ENCODE measurements at places on chromosomes 16 and 17. TPM values are rescaled to one million over a fixed set of nuclear protein-coding genes. Genes with fewer than 3 reads are reported as not detected.

DNA sequence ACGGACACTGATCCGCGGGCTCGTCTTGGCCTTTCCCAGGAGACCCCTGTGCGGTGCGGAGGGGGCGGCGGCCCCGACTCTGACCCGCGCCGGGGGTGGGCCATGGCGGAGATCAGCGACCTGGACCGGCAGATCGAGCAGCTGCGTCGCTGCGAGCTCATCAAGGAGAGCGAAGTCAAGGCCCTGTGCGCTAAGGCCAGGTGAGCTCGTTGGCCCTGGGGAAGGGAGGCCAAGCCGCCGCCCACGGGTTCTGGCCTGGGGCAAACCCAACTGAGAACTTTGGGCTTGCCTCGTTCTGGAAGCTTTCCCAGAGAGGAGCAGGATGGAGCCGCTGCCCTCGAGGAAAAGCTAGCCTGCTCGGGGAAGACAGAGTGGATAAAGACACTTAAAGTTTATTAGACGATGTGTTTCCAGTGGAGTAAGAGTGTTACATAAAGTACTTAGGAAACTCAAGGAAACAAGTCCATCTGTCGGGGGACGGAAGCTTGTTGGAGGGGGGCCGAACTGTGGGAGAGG is 540 bp downstream of the PPP4C start:
- DNase-seq = peak; percentile 43

GRCh38 chr16:668519-669171 is 713 bp downstream of the RHOT2 start:
- no peak for DNase-seq

DNA sequence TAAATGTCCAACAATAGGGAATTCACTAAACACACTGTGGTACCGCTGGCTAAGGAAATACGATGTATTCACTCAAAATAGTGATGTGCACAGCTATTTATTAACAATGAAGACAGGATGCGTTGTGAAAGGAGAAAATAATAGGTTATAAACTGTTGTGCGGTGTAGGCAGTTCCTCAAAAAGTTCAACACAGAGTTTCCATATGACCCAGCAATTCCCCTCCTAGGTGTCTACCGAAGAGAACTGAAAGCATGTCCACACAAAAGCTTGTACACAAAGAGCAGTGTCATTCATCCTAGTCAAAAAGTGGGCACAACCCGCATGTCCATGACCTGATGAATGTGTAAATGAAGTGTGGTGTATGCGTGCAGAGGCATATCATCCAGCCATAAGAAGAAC is 1.2 kb upstream of the CES1 start:
- DNase-seq = no peak

DNA sequence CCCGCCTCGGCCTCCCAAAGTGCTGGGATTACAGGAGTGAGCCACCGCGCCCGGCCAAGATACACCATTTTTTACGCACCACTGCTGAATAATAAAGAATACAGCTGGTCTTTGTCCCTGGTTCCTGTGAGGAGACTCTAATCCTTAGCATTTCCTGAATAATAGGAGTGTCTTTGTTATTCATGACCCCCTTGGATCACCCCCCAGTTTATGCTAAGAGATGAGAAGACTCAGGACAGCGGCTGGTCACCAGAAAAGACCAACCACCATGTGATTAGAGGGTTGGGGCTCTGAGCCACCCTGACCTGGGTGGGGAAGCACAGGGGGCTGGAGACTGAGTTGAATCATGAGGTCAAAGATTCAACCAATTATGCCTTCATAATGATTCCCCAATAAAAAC is 17.3 kb downstream of the PHLPP2 start:
- no peak for DNase-seq

Gene ABCC11
- total RNA-seq = not detected
